ENCODE measurements at places on chromosomes 7 and 10.

DNA sequence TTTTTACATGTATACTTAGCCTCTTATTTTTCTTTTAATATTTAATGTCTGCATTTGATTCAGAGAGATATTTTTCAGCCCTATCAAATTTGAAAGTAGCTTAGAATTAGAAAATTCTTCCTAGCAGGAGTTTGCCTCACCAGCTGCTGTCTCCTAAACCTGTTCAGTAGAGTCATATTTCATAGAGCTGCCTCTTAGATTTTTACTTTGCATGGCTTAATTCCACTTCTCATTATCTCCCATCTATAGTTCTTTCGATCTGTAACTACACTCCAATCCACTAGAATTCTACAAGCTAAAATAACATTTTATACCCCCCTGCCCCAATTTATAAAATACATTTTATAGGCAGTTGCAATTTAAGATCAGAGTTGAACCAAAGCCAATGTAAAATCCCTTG is 227.0 kb downstream of the ANK3 start:
- DNase-seq: no peak

DNA sequence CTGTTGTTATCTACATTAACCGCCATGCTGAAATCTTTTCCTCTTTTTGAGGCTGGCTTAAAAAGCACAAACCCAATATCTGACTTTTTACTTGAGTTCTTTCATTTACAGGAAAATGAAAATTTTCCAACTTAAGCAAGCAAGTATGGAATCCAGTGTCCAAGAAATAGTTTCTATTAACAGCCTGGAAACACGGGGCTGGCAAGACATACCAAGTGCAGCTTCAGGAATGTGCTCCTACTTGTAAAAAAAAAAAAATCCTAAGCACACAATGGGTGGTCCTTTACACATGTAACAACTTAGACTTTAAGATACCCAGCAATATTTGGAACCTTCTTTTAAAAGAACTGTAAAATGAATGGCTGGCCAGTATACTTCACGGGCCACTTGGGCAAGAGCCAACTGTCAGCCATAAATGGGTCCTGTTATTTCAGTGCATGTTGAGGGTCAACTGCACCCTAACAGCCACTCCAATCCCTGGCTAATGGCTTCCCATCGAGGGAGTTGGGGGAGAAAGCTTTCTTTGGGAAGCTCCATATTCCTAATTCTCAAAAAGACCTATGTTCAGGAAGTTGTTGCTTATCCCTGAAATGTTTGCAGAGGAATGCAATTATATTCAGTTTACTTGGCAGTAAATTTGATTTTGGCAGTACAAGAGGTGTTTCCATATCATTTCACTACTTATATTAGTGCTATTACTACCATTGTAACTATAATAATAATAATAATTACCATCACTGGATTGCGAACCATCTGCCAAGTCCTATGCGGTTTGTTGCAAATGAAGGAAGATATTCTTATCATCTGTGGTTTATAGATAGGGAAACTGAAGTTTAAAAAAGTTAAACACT is 236.4 kb upstream of the TMEM72 start:
- no peak for DNase-seq

DNA sequence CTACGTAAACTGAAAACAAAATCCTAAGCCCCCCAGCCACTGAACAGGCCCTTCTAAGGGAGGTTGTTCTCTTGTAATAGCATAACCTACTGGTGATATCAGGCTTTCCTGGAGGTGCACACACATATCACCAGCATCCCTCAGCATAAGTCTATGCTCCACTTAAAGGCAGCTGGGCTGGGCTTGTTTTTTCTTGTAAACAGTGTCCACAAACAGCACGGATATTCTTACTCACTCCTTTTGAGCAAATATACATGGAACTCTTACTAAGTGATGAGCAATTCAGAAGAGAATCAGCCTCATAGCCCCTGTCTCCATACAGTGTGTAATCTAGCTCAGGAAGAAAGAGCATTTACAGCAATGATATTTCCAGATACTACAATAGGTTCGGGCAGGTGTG is 2.4 kb downstream of the LRIT1 start:
- DNase-seq: no peak

GRCh38 chr7:121244120-121244870 is 84.5 kb upstream of the WNT16 start:
- DNase-seq: no peak

- no peak for DNase-seq
These were observed 144.4 kb upstream of the CELF2 start for GRCh38 chr10:10873289-10873688.

- DNase-seq: no peak
These were observed 52.6 kb downstream of the ADCY1 start for GRCh38 chr7:45626441-45627430.

- no peak for DNase-seq
These were observed 33.7 kb downstream of the ADRB1 start for GRCh38 chr10:114077347-114077746.

DNA sequence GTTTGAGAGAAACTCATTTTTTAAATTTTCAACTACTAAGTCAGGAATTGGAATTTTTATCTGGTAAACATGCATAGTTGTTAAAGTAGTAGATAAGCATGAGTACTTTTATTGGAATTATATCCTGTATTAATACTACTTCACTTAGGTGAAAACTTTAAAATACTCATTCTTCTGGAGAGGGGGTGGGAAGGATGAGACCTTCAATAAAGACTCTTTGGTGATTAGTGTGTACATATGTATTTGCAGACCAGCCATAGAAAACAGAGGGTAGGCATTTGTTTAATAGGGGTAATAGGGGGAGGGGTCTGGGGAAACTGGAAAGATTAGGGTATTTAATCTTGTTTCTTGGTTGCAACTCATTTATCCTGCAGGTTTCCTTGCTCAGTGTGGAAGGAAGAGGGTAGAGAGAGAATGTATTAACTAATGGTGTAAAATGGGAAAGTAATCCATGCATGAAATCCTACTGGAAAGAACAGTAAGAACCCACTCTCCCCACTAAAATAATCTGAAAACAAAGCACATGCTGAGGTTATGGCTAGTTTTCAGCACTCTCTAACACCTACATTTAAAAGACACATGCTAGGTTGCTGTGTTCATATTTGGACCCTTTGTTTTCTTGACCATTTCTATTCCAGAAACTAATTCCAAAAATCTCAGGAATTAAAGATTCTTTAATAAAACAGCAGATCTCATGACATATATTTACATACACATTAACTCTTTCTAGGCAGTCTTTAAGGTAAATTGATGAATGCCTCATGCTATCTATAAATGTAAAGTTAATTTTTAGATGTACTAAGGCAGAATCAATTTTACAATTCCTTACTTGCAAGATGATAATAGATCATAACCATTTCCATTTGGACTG is 6.2 kb upstream of the IGF2BP3 start:
- no peak for DNase-seq

- no peak for DNase-seq
These were observed 3.3 kb downstream of the MAPK8 start for GRCh38 chr10:48309711-48310226.

- DNase-seq: no peak
These were observed 561 bp downstream of the SHTN1 start for GRCh38 chr10:117004227-117005025.

DNA sequence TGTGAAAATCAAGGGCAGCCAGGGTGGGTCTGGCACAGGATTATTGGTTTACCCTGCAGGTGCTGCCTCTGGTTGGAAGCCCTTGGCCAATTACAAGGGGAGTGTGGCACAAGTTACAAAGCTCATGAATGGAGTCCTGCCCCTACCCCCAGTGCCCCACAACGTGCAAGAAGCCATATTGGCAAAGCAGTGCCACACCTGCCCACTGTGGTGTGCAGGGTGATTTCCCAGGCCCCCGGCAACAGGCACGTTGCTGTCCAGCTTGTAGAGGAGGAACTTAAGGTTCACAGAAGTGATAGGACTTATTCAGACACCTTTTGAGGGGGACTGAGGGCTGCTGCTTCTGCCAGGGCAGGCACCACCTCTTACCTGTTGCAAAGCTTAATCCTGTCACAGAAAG is 11.4 kb downstream of the LHPP start:
- no peak for DNase-seq

DNA sequence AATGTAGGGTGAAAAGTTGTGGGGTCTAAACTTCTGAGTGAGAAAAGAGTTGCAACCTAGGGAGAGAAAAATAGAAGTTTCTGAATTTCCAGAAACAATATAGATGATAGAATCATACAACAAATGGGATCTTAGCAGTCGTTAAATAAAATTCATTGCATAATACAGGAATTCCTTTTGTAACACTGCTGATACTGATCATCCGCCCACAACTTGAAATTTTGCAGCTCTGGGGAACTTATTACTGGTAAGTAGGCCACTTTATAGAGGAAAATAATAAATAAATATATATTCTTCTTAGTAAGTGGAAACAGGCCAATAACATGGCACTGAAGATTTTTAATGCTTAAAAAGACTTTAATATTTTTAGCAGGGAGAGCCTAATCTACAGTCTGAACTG is 81.9 kb upstream of the SMIM30 start:
- no peak for DNase-seq

DNA sequence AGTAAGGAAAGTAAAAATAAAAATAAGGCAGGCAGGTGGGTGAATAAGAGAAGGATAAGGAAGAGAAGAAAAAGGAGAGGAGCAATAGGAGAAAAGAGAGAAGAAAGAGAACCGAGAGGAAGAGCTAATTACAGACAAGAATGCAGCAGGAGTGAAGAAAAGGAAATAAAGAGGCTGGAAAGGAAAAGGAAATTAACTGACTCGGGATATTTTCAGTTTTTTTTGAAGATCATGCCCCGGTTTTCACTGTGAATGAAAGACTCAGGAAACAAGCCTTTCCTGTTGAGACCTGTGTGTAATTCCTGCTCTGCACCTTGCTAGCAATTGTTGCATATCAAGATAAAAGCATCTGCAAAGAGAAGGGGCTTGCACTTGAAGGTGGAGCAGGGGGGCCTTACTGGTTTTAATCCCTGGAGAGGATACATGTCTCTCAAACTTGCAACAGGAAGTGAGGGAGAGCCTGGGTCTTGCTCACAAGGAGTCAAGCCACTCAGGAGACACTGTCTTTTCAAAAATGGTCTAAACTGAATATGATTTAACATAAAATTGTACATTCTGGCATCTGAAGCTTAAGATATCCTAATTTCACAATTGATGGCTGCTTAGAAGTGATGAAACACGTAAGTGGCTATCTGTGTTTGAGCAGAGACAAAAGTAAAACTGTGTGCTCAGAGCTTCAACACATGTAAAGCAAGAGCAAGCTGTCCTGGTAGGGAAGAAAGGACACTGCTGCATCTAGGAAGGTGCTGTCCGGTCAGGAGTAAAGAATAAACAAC is 157.6 kb downstream of the FAM107B start:
- DNase-seq: no peak

DNA sequence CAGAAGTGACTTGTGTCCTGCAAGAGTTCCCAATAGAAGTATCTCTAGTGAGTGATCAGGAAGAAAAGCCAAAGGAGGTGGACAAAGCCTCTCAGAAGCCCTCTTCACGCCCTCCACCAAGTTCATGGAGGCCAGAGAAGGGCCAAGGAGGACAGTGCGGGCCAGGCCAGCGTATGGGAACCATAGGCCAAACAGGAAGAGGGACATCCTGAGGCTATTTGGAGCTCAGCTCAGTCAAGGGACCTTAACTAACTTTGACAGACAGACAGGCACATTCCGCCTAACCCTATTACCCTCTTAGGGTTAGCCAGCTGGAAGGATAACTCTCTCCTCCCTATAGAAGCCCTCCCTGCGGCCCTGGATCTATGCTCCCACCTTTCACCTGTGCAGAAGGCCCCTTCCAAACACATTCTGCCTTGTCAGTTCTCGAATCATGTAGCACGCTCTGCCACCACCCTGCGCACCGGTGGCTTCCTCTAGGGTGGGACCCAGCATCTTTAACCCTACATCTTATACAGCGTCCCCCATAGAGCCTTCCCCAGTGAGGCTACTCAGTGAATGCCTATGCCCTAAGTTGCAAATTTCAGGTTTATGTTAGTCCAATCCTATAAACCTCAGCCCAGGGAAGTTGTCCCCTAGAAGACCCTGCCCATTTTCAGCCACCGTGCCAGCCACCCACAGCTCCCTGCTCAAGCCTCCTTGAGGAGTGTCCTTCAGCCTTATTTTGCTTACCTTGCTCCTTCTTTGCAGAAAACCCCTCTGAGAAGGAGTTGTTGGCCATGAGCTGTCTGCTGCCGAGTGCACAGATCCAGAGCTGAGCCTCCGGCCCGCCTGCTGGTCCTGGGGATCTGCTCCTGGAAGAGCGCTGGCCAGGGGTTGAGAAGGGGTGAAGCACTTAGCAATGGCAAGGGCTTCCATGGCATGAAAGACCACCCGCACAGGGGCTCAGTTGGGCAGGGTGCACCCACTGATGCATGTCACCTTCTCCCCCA is 36.9 kb downstream of the FRMPD2 start:
- DNase-seq: no peak

DNA sequence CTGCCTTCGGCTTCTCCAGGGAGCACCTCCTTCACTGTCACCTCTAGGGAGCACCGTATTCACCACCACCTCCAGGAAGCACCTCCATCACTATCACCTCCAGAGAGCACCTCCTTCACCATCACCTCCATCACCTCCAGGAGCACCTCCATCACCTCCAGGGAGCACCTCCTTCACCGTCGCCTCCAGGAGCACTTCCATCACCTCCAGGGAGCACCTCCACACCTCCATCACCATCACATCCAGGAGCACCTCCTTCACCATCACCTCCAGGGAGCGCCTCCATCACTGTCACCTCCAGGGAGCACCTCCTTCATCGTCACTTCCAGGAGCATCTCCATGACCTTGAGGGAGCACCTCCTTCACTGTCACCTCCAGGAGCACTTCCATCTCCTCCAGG is 102.3 kb downstream of the DNAJB6 start:
- DNase-seq: no peak

DNA sequence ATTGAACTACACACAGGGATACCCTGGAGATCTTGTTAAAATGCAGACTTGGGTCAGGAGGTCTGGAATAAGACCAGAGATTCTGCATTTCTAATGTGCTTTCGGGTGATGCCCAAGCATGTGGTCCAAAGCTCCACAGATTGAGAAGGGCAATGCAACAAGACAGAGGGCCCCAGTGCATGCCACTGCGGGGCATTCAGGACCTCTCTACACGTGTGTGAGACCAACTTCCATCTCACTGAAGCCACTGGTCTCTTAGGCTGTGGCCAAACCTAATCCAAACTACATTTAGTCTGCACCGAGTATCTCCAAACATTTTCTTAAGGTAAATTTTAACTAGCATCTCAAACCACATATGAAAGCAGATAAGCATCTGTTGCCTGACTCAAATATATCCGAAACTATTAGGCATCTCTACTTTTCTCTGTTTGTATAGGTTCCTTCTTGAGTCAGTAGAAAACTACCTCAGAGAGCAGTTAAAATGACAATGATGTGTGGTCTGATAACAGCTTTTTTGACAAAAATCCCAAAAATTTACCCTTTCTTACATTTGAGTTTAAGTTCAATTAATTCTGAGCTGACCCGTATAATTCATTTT is 107.5 kb downstream of the ELMO1 start:
- no peak for DNase-seq

DNA sequence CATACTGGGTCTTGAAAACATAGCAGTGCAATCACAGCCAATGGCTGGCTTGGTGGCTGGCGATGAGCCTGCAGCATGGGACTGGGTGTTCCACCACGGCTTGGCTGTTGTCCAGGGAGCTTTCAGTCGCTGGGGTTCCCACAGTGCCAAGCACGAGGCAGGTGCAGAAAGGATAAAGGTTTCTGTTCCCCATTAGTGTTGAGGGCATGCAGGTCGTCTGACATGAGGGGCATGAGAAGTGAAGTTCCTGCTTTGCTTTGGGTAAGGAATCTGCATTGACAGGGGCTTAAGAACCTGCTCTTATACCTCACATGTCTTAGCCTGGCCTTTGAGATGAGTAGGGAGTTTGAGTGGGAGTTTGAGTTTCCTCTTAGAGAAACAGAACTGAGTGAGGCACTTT is 9.0 kb upstream of the CFTR start:
- no peak for DNase-seq

- no peak for DNase-seq
These were observed 274.7 kb downstream of the USP6NL start for GRCh38 chr10:11336722-11337162.
